ENCODE measurements at places on chromosomes 1 and 21.

DNA sequence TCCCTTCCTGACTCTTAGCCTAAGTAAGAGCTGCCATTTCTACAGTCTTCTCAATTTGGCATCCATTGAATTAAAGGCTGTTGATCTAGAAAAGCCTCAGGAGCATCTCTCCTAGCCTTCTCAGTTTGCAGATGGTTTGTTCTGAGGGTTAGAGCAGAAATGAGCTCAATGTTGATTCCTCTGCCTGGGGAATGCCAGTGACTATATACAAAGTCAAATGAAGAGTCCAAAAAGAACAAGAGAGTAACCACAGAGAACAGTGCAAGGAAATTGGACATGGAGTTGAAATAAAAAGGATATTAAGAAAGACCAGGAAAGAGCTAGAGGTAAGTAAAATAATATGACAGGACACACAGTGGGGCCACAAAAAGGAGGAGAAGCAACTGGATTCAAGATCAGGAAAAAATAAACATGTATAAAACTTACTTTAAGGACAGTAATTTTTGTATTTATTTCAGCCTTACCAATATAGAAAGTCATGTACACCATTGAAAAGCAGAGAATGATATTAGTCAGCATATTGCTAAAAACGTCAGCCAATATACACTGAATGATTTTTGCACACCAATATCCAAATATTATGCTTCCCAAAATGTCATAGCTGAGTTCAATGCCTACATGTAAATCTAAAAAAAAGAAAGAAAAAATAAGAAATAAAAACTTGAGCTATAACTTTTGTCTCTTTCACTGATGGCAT is 21.3 kb downstream of the SLC9C2 start:
- DNase-seq = no peak

- no peak for DNase-seq
Measured at GRCh38 chr1:78303620-78304019, 187.2 kb upstream of the PTGFR start.

- DNase-seq = no peak
Measured at GRCh38 chr1:54764922-54765561, 719 bp upstream of the PARS2 start.

DNA sequence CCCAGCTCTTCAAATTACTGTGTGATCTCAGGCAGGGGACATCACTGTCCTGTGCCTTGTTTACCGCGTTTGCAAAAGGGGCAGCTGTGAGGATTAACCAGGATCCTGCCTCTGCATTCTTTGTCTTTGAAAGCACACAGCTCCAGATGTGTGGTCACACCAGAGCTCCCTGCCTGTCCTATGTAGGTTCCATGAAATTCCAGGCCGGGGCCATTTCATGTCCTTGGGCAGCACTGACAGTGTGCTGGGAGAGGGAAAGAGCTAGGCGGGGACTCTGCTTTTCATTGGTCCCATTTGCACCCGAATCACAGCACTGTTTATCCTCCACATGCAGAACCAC is 42.2 kb upstream of the SELENON start:
- no peak for DNase-seq

GRCh38 chr1:206721454-206721853 is 36.7 kb downstream of the MAPKAPK2 start:
- DNase-seq = no peak

DNA sequence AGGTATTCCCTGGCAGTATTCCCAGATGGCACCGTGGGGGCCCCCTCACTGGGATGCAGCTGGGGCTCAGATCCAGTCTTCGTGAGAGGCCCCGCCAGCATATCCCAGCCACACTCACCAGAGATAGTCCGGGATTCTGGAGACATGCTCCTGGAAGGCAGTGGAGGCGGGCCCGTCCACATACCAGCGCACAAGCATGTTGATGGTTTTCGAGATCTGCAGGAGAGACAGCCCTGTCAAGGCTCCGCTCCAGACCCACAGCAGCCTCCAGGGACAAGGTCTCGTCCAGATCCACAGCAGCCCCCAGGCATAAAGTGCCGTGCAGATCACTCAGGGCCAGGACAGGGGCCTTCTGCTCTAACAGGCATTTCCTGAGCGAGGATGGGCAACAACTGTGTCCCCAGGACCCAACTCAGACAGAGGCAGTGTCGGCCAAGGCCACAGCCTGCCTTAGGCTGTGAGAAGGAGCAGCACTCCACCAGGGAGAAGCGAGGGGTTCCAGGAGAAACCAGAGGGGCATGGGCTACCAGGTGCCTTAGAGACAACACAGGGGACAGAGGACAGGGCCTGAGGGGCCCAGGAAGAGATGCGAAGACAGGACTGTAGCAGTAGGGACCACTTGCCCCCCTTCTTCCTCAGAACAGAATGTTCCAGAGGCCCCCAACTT is 14.8 kb downstream of the LSS start:
- no peak for DNase-seq

GRCh38 chr1:172599912-172600311 is 59.0 kb upstream of the FASLG start:
- DNase-seq = no peak

GRCh38 chr1:8754993-8755392 is 62.4 kb downstream of the RERE start:
- DNase-seq = no peak

GRCh38 chr1:155900161-155900560 is 11.0 kb downstream of the RIT1 start:
- DNase-seq = no peak

DNA sequence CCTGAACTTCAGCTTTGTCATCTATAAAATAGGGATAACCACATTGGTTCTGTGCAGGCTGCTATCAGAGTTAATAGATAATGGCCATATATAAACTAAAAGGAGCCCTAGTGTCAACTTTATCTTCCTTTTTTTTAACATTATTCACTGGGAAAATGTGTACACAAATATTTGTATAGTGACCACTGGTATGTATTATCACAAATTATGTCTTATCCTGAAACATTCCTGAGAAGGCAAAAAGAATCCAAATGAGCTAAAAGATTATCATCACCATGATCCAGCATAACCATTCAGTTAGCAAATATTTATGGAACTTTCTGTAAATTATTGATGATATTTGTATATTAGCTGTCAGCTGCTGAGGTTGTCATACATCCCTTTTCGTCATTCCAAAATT is 16.6 kb downstream of the ANGPTL3 start:
- no peak for DNase-seq

DNA sequence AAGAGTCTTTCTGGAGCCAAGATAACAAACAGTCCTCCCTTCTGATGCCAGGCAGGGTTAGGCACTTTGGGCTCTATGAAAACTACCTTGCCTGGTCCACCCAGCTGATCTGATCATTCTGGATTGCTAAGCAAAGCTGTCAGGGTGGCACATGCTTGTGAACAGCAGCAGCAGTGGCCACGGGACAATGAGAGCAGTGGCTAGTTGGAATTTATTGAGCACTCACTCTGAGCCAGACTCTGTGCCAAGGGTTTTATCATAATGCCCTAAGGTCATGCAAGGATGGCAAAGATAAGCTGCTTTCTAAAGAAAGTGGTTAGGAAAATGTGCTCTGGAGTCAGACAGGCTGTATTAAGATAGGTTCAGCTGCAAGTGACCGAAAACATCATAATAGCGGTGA is 390.4 kb upstream of the VAMP3 start:
- DNase-seq = no peak

DNA sequence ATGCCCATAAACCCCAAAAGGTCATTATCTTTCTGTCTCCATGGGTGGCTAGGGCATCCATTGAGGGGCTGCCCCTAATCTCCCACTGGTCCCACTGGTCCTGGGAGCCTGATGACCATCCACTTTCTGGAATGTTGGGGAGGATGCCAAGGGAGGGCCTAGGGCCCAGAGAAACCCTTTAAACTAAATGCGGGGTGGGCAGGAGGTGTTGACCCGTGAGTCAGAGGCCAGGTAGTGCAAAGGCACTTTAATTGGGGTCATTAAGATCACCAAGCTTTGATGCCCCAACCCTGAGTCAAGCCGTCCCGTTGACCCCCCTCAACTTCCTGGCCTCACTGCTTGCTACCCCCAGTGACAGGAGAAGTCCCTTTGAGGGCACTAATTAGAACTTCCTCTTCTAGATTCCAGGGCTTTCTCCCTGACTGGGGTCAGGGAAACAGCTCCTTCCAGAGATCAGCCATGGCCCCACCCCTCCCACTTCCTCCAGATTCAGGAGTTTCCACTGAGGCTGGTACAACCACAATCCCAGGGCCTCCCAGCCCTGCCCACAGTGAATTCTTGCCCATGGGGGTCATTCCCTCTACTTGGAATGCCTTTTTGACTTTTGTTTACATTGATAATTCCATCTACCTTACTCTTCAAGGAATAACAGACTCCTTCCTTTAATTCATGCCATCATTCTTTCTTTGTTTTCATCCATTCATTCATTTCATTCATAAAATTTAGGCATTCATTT is 15.5 kb upstream of the SERINC2 start:
- no peak for DNase-seq

DNA sequence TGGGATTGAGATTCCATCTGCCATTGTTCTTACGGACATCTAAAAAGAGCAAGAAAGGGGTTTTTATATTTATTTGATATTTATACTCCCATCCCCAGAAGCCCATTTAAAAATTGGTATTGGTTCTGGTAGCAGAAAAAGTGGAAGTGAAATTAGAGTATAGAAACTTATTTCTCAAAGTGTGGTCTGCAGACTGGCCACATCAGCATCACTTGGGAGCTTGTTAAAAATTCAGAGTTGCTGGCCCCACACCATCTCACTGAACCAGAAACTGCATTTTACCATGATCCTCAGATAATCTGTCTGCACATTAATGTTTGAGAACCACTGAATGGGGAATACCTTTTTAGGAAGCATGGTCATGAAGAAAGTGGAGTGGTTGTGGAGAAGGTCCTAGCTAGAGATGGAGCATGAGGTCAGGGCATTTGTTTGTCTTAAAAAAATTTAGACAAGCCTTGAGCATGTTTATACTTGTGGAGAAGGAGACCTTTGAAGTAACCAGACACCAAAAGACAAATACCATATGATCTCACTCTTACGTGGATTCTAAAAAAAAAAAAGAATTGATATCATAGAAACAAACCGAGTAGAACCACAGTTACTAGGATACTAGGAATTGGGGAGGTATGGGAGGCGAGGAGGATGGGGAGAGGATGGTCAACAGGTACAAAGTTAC is 116.3 kb downstream of the ST6GALNAC3 start:
- no peak for DNase-seq

GRCh38 chr1:162383091-162383490 is 1.6 kb downstream of the C1orf226 start:
- no peak for DNase-seq

DNA sequence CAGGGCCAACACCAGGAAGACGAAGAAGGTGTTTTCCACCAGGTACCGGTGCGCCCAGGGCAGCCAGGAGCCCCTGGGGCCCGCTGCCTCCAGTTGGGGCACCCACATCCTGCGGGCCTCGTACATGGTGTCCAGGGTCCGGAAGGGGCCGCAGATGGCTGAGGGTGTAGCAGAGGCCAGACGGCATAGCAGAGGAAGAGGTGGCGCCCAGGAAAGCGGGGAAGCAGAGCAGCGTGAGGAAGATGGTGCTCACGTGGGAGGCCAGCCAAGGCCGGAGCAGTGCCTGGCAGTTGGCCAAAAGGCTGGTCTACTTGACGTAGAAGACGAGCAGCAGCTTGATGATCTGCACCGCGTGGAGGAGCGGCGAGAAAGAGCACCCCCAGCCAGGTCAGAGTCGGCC is 40.4 kb downstream of the ZNF691 start:
- DNase-seq = no peak

Measured in left forelimb (tissue), 1 donor.